ENCODE measurements at places on chromosomes 6 and 20.

DNA sequence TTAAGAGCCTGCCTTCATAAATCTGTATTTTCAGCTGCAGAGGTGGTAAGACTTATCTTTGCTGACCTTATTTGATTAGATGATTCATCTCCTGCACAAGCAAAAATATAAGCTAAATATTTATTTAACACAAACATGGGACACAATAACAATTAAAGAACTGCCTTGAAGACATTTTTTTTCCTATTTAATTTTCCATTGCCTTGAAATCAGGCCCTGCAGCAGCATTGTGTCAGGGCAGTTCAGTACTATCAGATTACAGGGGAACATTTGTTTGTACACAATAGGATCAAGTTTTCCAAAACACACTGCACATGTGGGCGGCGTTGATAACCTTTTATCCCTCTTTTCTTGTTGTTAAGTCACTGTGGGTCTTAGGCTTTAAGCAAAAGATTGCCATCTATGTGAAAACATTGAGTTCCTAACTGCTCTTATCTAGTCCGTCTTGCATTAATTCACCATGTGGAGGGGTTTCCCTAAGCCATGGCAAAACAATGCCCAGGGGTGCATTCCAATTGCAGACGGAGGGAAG is 7.4 kb downstream of the ADGRF5 start:
- no peak for DNase-seq

DNA sequence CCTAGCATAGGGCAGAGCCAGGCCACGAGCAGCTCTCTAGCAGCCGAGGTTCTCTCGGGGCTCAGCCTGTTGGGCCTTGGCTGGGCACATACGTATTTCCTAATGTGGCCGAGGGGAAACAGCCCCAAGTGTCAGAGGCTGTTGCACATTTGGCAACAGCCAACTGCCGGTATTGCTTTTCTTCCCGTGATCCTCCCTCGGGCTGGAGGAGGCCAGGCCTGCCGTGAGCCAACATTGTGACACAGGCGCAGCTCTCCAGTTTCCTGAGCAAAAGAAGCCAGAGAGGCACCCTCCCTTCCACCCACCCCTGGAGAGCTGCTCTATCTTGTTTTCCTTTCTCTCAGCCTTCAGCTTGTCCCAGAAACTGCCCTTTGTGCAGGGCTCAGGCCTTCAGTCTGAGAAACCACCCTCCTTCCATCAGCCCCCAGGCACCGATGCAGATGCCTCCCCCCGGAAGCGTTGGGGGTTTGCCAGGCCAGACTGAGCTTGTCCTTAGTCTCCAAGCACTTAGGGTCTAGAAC is 5.1 kb upstream of the BPI start:
- DNase-seq, result no peak

DNA sequence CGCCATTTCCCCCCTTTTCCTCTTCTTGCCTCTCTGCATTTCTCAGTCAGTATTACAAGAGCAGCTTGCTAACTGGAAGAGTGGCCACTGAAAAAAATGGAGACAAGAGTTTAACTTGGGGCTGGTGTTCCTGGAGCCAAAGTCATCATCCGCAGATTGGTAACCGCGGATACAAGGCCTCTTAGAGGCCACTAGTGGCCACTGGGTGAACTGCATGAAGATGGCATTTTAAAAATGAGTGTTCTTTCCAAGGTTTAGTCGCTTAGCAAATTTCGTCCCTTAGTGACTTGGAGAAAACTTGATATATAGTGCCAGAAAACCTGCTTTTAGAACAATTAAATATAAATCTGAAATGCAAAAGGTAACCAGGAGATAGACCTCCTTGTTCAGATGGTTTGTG is 4.8 kb downstream of the F13A1 start:
- DNase-seq, result no peak

DNA sequence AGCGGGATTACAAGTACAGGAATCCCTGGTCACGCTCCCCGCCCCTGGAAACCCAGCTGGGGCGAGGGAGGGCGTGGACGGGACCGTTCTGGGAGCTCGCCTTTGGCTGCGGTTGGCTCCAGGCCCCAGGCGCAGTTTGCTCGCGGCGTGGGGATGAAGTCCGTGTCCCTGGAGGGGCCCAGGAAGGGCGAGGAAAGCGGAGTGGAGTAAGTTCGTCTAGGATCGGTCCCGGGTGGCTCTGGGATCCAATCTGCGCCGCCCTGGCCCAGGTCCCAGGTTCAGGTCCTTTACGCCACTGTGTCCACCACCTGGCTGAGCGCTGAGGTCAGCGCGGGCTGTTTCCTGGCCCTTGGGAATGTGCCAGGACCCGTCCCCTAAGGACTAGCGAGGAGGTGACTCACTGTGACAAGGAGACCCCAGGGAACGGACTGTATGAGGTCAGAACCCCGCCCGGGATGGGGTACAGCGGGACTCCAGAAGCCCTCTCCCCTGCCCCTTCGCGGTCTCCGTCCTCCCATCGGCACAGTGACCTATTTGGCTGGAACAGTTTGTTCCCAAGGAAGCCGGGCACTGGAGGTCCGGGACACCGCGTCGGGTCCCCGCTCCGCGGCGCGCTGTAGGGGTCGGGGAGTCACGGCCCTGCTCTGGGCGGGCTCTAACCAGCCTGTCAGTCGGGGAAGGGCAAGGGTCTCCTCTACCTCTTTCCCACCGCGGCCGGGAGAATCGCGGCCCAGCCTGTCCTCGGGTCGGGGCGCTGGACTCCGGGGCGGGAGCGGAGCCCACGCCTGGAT is 724 bp downstream of the CDKN1A start:
- no peak for DNase-seq

DNA sequence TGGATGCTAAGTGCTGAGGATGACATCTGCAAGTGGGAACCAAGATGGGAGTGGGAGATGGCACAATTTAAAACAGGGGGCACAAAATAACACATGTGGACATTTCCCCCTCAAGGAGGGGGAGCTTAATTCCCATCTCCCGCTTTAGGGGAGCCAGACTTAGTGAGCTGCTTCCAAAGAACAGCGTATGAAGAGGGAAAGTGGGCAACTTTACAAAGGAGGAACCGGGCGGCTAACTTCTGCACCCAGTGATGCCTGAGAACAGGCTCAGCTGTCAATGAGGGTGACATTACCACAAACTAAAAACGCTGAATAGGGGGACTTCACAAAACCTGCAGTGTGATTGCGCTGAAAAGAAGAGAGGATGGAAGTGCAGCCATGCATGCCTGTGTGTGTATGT is 95.5 kb upstream of the NXT1 start:
- DNase-seq, result no peak

DNA sequence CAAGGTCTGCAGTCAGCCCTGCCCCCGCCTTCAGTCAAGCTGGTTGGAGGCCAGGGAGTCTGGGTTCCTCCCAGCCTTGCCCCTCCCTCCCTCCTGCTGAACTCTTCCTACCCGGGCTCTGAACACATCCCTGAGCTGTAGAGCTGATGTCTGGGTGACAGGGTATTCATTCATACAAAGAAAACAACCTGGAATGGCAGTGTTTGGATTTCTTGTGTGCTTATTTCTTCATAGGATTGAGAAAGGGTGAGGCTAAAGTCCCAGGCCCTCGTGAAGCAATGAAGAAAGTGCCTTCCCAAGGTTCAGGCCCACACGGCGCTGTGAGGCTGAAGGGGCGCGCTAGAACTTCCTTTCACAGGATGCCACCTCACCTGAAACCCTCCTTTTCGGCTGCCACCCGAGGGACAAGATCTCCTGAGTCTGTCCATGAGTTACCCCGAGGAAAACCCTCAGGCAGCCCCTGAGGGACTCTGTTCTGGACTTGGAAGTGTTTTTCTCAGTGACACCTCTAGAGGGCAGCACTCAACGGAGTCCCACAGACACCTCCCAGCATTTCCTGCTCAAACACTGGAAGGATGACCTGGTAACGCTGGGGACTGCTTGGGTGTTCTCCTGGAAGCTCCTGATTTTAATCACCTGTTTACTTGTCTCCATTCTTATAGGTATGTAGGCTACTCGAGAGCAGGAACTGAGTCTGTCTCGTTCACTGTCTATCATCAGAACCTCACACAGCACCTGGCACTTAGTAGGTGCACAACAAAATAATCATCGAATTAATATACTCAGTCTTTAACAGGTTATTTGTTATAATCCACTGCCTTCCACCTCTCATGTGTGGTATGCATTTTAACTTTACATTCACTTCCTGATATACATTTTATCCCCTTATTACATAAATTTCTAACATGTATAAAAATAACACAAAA is 11.8 kb upstream of the GSTA1 start:
- no peak for DNase-seq

GRCh38 chr20:58714923-58715351 is 22.3 kb downstream of the NPEPL1 start:
- DNase-seq, result no peak

DNA sequence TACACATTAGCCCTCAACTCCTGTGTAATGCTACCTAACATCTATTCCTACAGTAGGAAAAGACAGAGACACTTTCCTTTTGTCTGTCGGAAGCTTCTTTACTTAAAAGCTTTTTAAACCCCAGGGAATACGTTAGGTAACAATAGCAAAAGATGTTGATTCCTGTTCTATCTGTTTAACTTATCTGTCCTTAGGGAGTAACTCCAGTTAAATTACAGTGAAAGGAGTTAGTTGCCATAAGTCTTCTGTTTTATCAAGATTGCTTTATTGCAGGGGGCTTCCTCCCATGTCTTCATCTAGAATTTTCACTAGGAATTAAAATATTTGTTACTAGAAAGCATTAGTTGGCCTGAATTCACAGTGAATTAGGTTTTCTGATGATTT is 26.2 kb downstream of the TOP1 start:
- no peak for DNase-seq
